ENCODE measurements at places on chromosomes 2 and 18.

GRCh38 chr2:240586919-240587800, 626 bp downstream of the CAPN10 start:
- DNase-seq: no peak

- no peak for DNase-seq
Measured at GRCh38 chr2:64820901-64821300, 167.2 kb upstream of the SERTAD2 start.

- DNase-seq: no peak
Measured at GRCh38 chr18:59238385-59238784, 18.4 kb downstream of the GRP start.

- DNase-seq: no peak
Measured at GRCh38 chr2:44295633-44296359, 20.5 kb downstream of the SLC3A1 start.

DNA sequence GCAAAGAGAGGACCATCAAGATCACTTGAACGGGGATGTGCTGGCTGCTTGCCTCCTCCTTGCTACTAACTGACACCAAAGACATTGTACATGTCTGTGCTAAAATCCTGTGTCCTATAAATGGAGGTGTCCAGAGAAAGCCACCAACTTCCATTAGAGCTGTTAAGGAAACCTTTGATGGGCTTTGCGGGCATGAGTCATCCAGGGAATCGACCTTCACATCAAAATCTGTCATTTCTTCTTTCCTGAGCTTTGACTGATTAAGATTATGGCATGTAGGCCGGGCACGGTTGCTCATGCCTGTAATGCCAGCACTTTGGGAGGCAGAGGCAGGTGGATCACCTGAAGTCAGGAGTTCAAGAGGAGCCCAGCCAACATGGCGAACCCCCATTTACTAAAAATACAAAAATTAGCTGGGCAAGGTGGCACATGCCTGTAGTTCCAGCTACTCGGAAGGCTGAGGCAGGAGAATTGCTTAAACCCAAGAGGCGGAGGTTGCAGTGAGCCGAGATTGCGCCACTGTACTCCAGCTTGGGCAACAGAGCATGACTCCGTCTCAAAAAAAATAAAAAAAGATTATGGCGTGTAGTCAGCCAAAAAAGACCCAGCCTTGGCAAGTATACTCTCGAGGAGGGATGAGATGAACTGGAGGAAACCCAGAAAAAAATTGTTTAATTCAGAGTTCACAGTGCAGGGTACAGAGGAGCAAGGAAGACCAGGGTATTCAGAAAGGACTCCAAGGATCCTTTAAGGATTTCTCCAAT, 115.8 kb downstream of the CABLES1 start:
- DNase-seq: no peak

DNA sequence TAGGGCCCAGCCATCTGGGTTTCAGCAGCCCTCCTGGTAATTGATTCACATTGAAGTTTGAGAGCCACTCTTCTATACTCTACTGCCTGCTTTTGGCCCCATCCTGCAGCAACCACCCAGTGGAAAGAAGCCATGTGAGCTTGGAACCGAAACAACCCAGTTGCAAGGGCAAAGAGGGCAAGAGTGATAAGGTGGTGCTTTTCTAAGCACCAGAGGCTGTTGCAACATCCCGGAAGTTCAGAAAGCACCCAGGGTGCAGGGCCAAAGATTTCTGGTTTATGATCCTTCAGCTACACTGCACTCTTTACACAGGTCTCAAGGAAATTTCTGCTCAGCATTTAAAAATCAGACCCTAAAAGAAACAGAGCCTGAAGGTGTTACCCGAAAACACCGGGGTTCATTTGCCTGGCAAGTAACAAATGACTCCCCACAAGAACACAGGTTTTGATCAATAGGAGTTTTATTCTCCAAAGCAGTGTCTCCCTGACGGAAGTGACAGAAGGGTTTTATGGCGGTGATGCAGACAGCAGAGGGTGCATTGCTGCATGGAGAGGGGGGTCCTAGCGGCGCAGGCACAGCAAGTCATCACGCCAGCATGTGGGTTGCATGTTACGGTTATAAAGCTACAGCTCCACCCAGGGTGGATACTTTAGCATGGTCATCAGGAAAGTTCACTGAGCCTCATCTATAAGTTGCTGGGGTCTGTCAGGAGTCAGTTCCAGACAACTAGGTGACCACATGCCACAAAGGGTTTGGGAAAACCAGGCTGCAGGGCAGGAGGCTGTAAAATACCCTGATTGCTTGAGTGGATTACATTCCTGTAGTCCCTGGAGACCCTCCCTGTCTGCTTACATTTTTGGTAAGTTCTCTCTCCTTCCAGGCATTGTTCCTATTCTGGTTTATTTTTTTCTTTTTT, 28.8 kb upstream of the TMEM37 start:
- no peak for DNase-seq

DNA sequence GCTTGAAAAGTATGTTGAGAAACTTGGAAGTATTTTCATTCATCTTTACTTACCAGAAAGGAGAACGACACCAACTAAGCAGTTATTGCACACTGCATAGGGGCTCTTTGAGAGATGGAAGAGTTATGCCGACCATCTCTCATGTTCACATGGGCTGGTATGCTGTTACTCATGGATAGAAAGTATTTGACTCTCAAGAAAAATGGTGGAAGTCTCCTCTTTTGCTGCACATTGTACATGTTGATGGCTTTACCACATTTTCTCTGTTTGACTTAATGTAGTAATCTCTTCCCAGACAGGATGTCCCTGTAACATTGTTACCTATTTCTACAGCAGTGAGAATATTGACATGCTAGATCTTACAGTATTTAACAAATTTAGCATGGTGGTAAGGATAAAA, 23.2 kb downstream of the CAB39 start:
- DNase-seq: no peak

DNA sequence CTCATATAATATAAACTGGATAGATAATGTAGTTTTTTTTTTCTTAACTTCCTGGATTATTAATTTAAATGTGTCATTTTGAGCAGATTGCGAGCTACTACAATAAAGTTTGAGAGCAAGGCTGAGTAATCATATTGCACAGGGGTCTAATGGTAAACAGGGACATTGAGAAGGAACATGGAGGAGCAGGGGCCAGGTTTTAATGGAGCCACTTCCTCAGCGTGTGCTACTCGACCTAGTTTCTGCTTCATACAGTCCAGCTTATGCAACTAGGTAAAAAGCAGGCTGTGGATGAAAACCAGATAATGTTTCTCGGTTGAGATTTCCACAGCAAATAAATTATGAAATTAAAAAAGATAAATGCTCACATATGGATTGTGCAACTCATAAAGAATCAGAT, 1915.7 kb upstream of the CELF4 start:
- DNase-seq: no peak

DNA sequence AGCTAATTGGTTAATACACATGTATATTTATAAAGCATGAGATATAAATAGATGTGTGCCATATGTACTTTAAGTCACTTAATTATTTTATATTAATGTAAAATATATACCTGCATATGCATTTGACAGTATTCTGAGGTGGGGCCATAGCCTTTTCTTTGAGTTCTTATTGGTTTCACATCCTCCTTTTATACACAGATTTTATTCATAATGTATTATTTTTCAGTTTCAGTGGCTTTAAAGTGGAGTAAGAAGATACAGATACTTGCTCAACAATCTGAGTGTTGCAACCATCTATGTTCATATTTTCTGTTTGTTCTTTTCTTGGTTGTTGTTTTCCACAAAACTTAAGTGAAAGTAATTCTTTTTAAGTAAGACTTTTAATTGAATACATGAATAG, 436.5 kb downstream of the RND3 start:
- DNase-seq: no peak

DNA sequence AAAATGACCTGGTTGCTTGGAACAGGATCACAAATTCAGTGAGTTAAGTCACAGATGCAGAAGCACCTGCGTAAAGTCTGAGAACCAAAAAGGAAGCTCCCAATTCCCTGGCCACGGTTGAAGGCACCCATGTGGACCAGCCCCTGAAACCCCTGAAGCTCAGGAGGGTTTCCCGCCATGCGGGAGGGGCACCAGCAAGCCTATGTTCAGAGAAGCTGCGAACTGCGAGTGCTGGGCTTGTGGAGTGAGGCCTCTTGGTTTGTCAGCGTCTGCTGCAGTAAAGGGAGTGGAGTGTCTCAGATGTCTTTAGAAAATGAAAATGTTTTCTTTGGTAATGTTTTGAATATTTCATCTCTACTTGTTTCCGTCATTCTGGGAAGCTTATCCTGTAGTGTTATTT, 16.1 kb upstream of the ACKR3 start:
- no peak for DNase-seq

- no peak for DNase-seq
Measured at GRCh38 chr2:98819231-98819766, 88.4 kb upstream of the MGAT4A start.

GRCh38 chr2:31033032-31033431, 105.2 kb downstream of the GALNT14 start:
- DNase-seq: no peak

- peak; percentile 62 for DNase-seq
Measured at GRCh38 chr2:231714639-231715498, 6.5 kb downstream of the PTMA start.

DNA sequence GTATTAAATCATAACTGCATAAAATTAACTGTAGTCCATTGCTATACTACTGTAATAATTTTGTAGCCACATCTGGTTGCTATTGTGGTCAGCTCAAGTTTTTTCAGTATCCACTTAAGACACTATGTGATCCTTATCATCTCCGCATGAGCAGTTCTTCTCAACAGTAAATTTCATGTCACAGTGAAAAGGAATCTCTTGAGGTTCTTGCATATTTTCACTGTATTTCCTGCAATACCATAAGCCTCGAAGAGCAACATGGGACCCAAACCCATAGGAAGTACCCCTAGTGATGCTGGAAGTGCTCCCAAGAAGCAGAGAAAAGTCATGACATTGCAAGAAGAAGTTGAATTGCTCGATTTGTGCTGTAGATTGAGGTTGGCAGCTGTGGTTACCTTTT, 86.7 kb downstream of the LDLRAD4 start:
- no peak for DNase-seq

Data from stimulated activated CD4-positive, alpha-beta T cell treated with anti-CD3 and anti-CD28 coated beads, Interleukin-12 subunit alpha, Interleukin-12 subunit beta, amount 100 ng/mL, for 24 hours (primary cell).